ENCODE measurements at places on chromosomes 6 and 20. TPM values are rescaled to one million over a fixed set of nuclear protein-coding genes. Genes with fewer than 3 reads are reported as not detected.

- no peak overlapping the region for H3K27ac ChIP-seq
- H3K4me3 ChIP-seq, result no peak overlapping the region
- no peaks in the 10 kb centered on the region for H3K27me3 ChIP-seq
- no peak for DNase-seq
- H3K4me1 ChIP-seq, result no peaks in the 10 kb centered on the region
These were observed 16.6 kb downstream of the TBC1D20 start for GRCh38 chr20:445514-446336.

- H3K27ac ChIP-seq, result no peak overlapping the region
- no peak overlapping the region for H3K4me3 ChIP-seq
- H3K27me3 ChIP-seq, result no peaks in the 10 kb centered on the region
- H3K36me3 ChIP-seq, result no peaks in the 10 kb centered on the region
These were observed 351.9 kb downstream of the EPM2A start for GRCh38 chr6:145383428-145383827.

GSTA2 gene
- total RNA-seq, result not detected

- no peak overlapping the region for H3K27ac ChIP-seq
- no peak overlapping the region for H3K4me3 ChIP-seq
- H3K36me3 ChIP-seq, result no peaks in the 10 kb centered on the region
- no peaks in the 10 kb centered on the region for H3K27me3 ChIP-seq
- DNase-seq, result no peak
These were observed 190.4 kb upstream of the JAG1 start for GRCh38 chr20:10864076-10864672.

DNA sequence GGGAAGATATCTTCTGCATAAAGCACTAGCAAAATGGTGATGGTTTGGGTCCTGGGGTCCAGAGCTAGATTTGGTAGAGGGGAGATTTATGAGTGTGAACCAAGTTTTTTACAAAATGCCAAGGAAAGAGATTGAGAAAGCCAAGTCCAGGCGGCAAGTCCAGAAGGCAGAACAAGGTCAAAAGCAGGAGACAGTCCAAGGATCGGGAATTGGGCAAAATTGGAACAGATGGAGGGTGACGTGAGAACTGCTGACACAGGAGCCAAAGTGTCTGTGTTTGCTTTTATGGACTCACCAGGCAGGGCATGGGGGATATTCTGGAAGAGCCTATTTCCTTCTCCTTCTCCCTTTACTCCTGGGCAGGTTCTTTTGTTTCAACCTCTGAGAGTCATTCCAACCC is 4.1 kb downstream of the NHLRC1 start:
- no peak overlapping the region for H3K27ac ChIP-seq
- DNase-seq, result no peak
- H3K4me3 ChIP-seq, result no peak overlapping the region
- H3K36me3 ChIP-seq, result no peaks in the 10 kb centered on the region

BTNL2 gene
- not detected for total RNA-seq

ZCCHC3 gene
- 14.0 TPM for total RNA-seq

GRCh38 chr20:51126337-51126736 is 103.4 kb upstream of the KCNG1 start:
- H3K36me3 ChIP-seq, result no peaks in the 10 kb centered on the region
- H3K4me3 ChIP-seq, result no peak overlapping the region
- H3K27ac ChIP-seq, result no peak overlapping the region
- no peaks in the 10 kb centered on the region for H3K27me3 ChIP-seq
- H3K4me1 ChIP-seq, result no peaks in the 10 kb centered on the region

PLAGL2 gene
- 2.9 TPM for total RNA-seq

C6orf15 gene
- total RNA-seq, result 0.59 TPM

DNA sequence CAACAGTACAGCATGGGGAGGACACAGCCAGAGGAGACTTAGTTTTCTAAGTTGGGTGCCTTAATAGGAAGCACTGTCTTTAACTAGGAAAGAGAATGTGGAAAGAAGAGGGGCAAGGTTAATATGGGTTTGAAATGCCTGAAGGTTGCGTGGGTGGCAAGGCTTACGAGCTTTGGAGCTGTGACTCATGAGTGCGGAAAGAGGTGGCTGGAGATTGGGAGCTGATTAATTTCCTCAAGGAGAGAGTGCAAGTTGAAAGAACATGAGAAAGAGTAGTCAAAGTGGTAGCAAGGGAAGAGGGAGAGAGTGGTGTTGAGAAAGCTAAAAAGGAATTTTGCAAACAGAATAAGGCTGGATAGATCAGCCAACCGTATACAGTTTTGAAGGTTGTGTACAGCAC is 315.1 kb upstream of the PRND start:
- no peaks in the 10 kb centered on the region for H3K36me3 ChIP-seq
- no peak overlapping the region for H3K4me3 ChIP-seq
- no peak for DNase-seq
- H3K27ac ChIP-seq, result no peak overlapping the region
- no peaks in the 10 kb centered on the region for H3K27me3 ChIP-seq
- H3K4me1 ChIP-seq, result no peaks in the 10 kb centered on the region

DNA sequence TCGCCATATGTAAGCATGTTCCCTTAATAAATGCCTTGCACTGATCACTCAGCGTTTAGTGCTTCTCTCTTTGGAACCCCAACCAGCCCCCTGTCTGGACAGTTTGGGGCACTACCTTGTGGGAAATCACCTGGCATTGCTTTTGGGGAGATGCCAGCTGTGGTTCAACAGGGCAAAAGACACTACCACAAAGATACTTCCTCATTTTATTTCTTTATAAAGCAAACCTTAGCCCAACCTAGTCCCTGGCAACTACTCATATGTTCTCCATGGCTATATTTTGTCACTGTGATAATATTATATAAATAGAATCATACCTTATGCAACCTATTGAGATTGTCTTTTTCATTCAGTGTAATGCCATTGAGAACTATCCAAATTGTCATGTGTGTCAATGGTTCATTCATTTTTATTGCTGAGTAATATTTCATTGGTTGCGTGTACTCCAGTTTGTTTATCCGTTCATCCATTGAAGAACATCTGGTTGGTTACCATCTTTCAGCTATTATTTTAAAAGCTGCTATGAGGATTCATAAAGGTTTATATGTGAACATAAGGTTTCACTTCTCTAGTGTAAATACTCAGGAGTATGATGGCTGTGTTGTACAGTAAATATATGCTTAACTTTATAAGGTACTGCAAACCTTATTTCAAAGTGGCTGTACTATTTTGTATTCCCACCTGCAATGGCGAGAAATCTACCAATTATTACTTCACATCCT is 114.8 kb downstream of the MOXD1 start:
- H3K4me3 ChIP-seq, result no peak overlapping the region
- H3K4me1 ChIP-seq, result no peaks in the 10 kb centered on the region
- no peaks in the 10 kb centered on the region for H3K27me3 ChIP-seq
- H3K27ac ChIP-seq, result no peak overlapping the region
- H3K36me3 ChIP-seq, result no peaks in the 10 kb centered on the region
- DNase-seq, result no peak

DNA sequence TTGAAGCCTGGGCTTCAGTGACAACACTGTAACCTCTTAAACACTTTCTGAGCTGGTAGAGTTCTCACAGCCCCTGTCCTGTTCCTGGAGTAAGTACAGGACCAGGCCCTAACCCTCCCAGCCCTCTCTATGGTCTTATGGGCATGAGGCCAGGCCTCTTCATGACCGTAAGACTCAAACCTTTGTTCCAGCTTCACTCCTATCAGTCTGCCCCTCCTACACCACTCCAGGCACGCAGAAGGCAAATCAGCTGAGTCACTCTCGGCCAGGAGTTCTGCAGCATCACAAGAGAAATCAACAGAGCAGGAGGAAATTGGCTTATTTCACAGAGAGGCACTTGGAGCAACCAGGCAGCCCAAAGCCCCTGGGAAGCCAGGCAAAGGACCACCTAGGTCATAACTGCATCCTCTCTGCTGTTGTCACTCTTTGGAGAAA is 25.3 kb upstream of the CHD6 start:
- H3K27me3 ChIP-seq, result no peaks in the 10 kb centered on the region
- peak overlapping the region; percentile 11 for H3K27ac ChIP-seq
- H3K36me3 ChIP-seq, result no peaks in the 10 kb centered on the region
- H3K4me1 ChIP-seq, result no peaks in the 10 kb centered on the region

- no peak for DNase-seq
- H3K4me1 ChIP-seq, result no peaks in the 10 kb centered on the region
- no peak overlapping the region for H3K27ac ChIP-seq
- no peaks in the 10 kb centered on the region for H3K36me3 ChIP-seq
These were observed 27.6 kb downstream of the TINAG start for GRCh38 chr6:54335871-54336270.

ME1 gene
- total RNA-seq, result 34.6 TPM

DNA sequence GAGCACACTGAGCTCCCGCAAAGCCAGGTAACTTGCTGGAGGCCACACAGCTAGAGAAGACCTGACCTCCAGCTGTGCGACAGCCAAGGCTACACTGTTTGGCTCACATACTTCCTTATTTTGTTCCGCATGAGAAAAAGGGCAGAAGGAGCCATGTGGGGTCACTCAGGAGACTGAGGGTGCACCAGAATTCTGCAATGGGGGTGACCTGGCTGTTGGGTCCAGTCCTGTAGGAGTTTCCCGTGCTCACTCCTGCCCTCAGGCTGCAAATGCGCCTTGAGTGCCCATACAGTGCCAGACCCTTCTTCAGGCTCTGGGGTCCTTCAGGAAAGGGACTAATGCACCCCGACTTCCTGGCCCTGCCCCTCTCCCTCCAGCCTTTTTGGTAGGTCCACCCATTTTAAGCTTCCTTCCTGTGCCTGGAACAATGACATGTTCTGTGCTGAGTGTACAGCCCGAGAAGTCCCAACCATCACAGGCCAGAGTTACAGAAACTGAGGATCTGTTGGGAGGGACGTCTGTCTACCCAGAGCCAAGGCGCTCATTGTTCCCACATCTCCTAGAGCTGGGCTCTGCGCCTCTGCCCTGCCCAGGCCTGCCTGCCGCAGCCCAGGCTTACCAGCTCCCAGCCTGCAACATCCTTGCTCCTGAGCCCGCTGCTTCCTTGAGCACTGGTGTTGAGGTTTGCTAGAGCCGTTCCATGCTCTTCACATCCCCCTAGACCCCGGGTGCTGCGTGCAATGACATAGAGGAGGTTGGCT is 33.5 kb upstream of the CD93 start:
- H3K4me3 ChIP-seq, result no peak overlapping the region
- no peaks in the 10 kb centered on the region for H3K27me3 ChIP-seq
- no peaks in the 10 kb centered on the region for H3K4me1 ChIP-seq
- no peak for DNase-seq
- H3K27ac ChIP-seq, result no peak overlapping the region
- no peaks in the 10 kb centered on the region for H3K36me3 ChIP-seq

DNA sequence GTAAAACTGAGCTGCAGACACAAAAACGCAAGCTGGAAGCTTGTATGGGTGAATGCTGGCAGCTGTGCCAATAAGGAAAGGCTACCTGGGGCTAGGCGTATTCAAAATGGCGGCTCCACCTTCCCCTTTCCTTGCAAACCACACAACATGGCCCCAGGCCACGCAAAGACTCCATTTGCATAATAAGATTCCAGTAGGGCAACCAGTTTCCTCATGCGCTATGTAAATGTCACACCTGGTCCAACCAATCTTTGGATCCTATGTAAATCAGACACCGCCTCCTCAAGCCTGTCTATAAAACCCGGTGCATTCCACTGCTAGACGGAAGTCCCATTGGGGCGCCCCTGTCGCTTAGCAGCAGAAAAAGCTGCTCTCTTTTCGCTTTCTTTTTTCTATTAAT is 505.9 kb upstream of the BTBD3 start:
- H3K27ac ChIP-seq, result no peak overlapping the region
- no peaks in the 10 kb centered on the region for H3K27me3 ChIP-seq
- H3K4me1 ChIP-seq, result no peaks in the 10 kb centered on the region
- no peak for DNase-seq
- no peak overlapping the region for H3K4me3 ChIP-seq

DNA sequence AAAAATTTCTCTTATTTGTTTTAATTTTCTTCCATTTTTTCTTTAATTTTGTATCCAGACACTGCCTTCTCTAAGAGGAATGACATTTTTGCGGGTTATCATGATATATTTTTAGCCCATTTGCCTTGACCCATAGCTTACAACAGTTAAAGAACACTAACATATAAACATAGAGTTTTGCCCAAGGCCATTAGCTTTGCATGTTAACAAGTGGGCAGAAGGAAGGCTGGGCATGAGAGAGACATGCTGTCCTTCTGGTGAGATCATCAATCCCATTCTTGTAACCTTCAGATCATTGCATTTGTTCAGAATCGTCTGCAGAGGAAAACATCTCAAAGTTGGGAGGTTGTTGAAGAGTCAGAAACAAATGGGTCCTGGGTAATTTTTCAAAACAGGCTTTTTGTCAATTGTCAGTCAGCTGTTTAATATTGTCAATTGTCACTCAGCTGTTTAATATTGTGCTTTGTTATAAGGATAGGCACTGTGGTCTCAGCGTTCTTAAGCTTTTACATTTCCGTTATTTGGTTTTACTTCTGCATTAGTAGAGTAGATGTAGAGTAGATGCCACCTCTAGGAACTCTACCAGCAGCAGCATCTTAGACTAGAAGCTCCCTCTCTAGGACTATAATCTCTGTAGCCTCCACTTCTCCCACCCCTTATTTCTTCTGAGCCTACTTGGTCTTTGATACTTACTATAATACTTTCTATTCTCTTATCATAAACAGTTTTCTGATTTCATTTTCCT is 243.1 kb downstream of the ESR1 start:
- H3K27ac ChIP-seq, result no peak overlapping the region
- DNase-seq, result no peak
- no peak overlapping the region for H3K4me3 ChIP-seq
- H3K27me3 ChIP-seq, result no peaks in the 10 kb centered on the region
- H3K36me3 ChIP-seq, result no peaks in the 10 kb centered on the region
- H3K4me1 ChIP-seq, result no peaks in the 10 kb centered on the region

Data from breast epithelium (tissue), 4 donors.